ENCODE measurements at places on chromosomes 11 and 22.

GRCh38 chr11:11814614-11815452 is 26.9 kb upstream of the USP47 start:
- no peak for DNase-seq

GRCh38 chr11:100354736-100355135 is 332.4 kb upstream of the ARHGAP42 start:
- DNase-seq = no peak

DNA sequence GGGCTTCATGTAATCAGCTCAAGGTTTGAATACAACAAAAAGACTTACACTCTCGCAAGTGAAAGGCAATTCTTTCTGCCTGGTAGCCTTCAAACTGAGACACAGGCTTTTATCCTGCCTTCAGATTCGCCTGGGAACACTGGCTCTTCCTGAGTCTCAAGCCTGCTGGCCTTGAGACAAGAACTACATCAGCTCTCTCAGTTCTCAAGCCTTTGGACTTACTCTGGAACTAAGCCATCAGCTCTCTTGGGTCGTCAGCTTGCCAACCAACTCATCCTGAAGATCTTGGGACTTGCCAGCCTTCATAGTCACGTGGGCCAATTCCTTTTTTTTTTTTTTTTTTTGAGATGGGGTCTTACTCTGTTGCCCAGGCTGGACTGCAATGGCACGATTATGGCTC is 35.7 kb upstream of the LRRC10B start:
- peak; percentile 71 for DNase-seq

- peak; percentile 1 for DNase-seq
Measured at GRCh38 chr11:73197348-73197747, 20.7 kb upstream of the P2RY2 start.

GRCh38 chr22:40415531-40416266 is 45.3 kb downstream of the SGSM3 start:
- no peak for DNase-seq

GRCh38 chr11:8177136-8177535 is 8.3 kb upstream of the RIC3 start:
- no peak for DNase-seq

DNA sequence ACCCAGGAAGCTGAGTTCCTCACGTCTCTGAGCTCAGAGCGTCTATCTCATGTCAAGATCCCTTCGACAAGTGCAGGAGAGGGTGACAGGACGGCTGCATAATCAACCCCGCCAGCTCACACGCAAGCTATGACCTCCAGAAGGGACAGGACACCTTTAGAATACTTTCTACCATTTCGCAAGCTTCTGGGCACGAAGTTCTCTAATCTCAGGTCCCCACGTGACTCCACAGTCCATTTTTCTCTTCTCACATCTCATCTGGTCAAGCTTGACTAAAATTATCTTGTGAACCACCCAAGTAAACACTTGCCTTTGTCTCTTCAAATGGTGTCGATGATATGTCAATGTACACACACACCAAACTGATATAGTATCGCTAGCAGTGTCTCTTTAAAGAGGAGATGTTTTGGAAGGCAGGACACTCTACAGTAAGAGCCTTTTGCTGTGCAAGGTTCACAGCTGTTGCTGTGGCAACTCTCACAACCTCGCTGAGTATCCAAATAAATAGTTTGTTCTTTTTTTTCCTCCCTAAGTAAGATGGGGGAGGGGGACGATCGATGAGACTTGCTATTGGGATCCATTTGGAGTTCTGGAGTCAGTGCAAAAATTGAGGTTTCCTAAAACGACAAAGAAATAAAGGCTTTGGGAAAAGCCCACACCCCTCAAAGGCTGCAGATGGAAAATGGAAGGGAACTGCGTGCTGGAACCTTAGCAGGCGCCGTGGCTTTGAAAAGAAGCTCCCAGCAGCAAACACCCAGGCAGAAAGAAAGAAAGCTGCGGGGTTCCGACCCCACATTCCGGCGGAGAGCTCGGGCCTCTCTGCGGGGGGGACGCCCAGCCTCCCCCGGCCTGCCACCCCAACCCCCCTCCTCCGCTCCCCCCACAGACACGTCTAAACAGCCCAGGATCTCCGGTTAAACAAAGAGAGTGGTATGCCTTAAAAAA is 215.4 kb upstream of the UBASH3B start:
- peak; percentile 83 for DNase-seq

DNA sequence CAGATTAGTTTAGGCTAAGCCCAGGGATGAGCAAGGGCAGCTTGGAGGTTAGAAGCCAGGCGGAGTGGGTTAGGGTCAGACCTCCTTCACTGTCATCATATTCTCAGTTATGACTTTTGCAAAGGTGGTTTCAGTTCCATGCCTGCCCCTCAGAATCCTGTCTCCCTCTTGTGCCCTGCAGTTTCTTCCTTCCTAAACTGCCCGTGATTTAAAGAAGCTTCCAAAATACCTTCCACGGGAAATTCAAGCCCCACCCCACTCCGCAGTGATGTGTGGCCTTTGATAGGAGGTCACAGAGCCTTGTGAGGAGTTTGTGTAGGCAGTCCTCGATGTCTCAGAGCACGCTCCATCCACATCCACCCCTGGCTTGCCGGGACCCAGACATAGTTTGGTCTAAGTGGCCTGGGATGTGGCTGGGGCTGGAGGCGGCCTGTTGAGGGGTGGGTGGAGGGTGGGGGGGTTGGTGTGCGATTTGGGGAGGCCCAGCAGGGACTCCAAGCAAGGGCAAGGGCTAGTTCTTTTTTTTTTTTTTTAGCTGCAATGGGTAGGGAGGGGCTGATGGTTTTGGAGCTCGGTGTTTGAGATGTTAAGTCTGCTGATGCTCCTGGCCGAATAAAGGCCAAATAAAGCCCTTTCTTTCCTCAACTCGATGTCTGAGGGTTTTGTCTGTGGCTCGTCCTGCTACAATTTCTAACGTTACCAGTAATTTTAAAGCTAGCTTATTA is 1.6 kb upstream of the IFITM1 start:
- DNase-seq = no peak

DNA sequence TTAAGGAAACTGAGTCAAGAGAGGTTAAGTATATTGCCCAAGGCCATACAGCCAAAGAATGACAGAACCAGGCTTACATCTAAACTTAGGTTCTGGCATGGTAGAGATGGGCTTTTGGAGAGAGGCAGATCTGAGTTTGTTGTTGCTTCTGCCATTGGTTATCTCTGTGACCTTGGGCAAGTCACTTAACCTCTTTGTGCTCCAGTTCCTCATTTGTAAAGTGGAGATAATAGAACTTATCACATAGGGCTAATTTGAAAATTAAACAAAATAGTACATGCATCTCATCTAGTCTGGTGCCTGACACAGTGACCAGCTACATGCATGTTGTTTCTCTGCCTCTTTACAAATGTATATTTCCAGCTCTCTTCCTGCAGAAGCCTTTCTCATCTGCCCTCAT is 47.0 kb upstream of the PLET1 start:
- DNase-seq = no peak

DNA sequence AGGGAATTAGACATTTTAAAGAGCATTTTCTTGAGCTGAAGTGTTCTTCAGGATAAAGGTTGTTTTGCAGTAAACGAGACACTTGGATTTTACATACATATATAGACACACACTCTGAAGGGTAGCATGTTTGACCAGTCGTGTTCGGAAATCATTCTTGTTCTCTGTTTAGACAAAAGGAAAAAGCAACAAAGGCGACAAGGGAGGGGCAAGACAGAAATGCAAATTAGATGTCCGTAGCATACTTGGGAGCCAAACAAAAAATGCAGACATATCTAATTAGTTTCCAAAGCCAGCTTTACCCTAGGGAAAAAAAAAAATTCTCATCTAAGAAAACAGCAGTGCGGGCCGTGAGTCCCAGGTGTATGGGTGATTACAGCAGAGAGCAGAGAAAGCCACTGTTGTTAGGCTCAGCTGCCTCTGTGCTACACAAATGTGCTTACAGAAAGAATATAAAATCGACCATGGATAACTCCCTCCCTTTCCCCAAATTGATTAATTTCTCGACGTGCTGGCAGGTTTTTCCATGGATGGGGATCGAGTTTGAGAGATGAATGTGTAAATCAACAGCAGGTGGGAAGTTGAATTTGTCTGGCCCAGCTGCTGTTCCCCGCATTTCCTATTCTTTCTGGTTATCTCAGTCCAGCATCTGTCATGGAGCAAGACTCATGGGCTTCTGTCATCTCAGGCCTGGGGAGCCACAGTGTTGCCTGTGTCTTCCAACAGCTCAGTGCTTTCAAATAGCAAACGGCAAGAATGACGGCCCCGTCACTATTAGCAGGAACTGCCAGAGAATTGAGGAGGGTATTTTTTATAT is 176.5 kb upstream of the TTC12 start:
- DNase-seq = no peak

- DNase-seq = no peak
Measured at GRCh38 chr11:120109531-120109930, 28.4 kb downstream of the TRIM29 start.

DNA sequence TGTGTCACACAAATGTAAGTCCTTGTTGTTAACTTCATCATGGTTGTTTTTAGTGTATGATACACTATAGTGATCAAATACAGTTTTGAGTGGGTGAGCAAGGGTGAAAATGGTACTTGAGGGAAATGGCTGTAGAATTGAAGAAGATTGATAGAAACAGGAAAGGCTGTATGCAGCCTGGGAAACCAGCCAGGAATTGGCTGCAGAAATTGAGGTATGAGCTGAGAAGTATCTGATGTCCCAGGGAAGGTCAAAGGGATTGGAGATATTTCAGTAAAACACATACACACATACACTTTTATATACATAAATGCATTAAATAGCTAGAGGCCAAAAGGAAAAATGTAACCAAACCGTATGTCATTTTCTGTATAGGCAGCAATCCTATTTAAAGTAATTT is 13.1 kb upstream of the YAP1 start:
- no peak for DNase-seq

All from adrenal gland (tissue), 19 donors.